Activated naive CD8-positive, alpha-beta T cell treated with anti-CD3 and anti-CD28 coated beads for 36 hours (primary cell): ENCODE measurements at places on chromosomes 5 and 9.

GRCh38 chr9:137055385-137056364 lies 1.8 kb upstream of the ENTPD2 start:
- DNase-seq = no peak

DNA sequence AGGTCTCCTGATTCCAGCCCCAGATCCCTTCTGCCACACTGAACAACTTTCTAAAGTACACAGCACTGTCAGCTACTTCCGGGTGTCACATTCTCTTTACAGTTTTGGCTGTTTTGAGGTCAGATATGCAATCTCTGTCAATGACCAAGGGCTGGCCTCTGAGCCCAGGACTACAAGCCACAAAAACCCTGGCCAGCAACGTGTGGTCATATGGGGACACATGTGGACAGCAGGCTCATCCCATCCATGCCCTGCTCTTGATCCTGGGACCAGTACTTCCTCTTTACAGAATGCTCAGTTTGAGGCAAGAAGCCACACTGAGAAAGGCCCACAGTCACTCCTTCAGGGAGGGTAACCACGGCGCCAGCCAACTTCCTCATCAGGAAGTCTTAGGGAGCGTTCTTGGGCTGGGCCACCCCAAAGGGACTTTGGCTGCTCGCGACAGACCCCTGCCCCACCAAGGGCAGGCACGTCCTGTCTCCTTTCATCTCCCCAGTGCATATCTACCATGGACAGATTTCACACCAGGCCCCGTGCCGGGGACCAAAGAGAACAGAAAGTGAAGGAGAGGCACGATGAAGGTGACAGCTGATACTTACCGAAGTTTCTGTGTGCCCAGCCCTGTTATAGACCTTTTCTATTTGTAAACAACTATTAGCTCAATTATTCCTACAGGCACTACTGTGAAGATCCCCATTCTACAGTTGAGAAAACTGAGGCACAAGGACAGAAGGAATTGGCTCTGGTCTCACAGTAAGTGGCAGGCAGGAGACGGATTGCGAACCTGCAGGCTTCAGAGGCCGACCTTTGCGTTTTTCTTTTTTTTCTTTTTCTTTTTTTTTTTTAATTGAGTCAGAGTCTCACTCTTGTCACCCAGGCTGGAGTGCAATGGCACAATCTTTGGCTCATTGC lies 37.3 kb downstream of the STK10 start:
- peak; percentile 34 for DNase-seq

- no peak for DNase-seq
These were observed 252.0 kb downstream of the RASEF start for GRCh38 chr9:82810915-82811314.

- DNase-seq = no peak
These were observed 186.7 kb upstream of the ELL2 start for GRCh38 chr5:96148376-96148775.

GRCh38 chr5:81525690-81526089 lies 131.8 kb upstream of the ACOT12 start:
- DNase-seq = no peak
